Central memory CD4-positive, alpha-beta T cell (primary cell): ENCODE measurements at places on chromosomes 2 and 18.

GRCh38 chr2:99697811-99698568 lies 208.2 kb upstream of the REV1 start:
- no peak for DNase-seq

GRCh38 chr2:101737478-101738255 lies 40.2 kb downstream of the MAP4K4 start:
- no peak for DNase-seq

- no peak for DNase-seq
These were observed 21.0 kb downstream of the MERTK start for GRCh38 chr2:111919365-111919764.

GRCh38 chr2:159982842-159983785 lies 79.3 kb downstream of the PLA2R1 start:
- DNase-seq, result no peak

DNA sequence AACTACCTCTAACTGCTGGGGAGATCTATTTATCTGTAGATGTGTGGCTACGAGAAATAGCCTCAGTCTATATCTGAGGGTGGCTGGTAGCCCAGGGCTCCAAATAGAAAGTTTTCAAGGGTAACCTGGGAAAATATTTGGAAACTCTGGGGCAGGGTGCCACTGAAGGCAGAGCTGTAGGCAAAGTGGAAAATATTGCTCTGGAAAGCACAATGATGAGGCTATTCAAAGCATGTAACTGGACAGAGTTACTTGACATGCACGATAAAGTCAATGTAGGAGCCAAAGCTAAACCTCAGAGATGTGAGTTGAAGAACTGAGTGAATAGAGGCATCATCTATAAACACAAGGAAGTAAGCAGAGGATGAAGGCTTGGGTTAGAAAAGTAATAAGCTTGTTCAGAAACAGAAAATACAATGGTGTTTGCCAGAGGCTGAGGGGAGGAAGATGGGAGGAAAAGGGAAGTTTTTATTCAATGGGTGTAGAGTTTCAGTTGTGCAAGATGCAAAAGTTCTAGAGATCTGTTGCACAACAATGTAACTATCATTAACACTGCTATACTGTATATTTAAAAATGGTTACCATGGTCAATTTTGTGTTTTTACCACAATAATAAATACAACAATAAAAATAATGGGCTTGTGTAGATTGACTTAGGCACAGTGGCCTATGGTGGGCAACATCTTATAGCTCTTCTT lies 171.6 kb downstream of the MBD2 start:
- no peak for DNase-seq

DNA sequence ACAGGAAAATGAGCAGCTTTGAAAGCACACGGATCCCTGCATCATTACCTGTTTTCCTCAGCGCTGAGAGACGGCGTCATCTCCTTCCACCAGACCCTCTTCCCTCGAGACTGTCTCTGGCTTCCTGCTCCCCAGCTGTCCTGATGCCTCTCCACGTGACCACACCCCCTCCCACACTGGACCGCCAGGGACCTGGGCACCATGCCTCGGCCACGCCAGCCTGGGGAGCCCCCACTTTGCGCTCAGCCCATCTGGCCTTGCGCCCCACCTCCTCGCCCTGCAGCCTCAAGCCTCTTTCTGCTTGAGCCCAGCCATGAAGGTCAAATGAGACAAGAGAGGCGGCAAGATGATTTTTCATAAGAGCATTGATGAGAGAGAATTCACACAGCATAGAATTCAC lies 66.0 kb upstream of the ACKR3 start:
- no peak for DNase-seq

- DNase-seq, result no peak
These were observed 101.0 kb upstream of the RNF152 start for GRCh38 chr18:61993831-61994230.

DNA sequence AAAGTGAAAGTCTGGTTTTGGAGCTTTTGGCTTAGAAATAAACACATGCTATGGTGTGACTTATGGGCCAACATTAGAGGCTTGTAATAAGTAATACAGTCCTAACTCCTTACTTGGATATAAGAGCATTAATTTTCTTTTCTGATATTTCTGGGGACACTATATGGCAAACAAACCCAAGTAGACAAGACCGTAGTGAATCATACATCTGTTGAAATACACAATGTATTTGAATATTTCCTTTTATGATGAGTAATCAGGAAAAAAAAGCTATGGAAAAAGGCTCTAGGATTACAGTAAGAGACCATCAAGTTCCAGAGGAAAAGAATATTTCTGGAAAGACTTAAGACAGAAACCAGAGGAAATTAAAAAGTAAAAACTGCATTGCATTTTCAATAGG lies 146.0 kb upstream of the CYP26B1 start:
- DNase-seq, result no peak

- DNase-seq, result no peak
These were observed 32.0 kb upstream of the ARL5A start for GRCh38 chr2:151860210-151860609.
